Left hindlimb (tissue), 1 donor: ENCODE measurements at places on chromosomes 3 and 15.

- DNase-seq = no peak
These were observed 592.8 kb upstream of the GBE1 start for GRCh38 chr3:82354228-82354627.

- no peak for DNase-seq
These were observed 180.3 kb upstream of the ROBO2 start for GRCh38 chr3:76859596-76859995.

- no peak for DNase-seq
These were observed 19.9 kb downstream of the TRANK1 start for GRCh38 chr3:36924744-36925521.

DNA sequence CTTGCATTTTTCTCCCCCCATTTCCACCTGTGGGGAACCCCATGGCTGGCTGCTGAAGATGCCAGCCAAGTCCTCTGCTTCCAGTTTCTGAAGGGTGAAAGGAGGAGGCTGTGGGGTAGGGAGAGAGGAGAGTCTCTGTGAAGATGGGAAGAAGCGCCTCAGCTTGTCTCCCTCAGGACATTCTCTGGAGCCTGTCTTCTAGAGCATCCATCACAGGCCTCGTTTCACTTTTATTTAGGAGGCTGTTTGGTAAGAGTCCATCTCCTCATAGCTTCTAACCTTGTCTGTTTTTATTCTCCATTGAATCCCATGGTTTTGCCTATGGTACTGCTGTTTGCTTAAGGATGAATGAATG is 8.8 kb upstream of the LCTL start:
- no peak for DNase-seq
